ENCODE measurements at places on chromosomes 2 and 18.
A peak's percentile ranks its signal among the peaks of the same experiment; 100 is the strongest.

DNA sequence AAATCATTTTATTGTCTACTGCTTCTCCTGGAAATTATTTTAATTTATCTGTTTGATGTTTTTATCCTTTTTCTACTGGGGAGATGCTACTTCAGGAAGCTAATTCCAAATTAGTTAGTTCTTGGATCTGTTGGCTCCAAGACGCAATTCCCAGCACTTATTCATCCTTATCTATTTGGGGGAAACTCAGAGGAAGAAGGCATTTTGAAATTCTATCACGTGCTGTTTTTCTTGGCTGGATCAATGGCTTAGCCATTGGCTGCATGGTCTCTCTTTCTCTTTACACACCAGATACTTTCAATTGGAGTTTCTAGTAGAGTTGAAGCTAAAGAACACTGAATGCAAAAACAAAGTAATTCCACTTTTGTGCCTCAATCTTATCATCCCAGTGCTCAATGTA, 98.3 kb downstream of the RAPGEF4 start:
- DNase-seq, result no peak

DNA sequence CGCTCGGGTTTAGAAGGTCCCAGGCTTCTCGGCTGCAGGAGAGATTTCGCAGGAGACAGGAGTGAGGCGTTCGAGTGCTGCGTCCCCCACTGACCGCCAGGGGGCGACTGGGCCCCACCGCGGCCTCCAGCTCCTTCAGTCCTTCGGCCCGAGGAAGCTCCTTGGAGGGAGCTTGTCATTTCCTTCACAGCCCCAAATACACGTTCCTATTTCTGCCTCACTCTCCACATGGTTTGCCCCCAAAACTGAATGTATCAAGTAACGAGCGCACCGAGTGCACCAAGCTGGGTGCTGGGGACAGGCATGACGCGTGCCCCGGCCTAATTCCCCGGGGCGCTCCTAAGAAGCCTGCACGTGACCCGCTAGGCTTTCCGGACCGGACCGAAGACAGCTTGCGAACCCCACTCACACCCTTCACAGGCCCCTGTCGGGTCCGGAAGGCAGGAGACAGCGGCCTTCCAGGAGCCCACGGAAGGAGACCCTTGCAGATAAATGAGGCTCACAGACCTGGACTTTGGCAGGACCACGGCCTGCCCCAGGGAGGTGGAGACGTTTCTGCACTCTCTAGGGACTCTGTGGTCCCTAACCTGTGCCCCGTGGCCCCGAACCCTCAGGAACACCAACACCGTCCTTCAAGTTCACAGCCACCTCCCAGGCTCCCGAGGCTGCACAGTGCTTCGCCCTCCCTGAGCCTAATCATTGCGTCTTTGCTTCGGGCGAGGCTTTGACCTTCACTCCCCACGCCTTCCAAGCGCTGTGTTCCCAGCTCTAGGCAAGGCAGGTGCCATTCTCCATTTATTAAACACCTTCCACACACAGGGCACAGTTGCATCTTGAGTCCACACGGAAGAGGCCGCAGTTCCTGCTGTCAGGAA, 13.0 kb upstream of the FAHD2A start:
- DNase-seq, result no peak

- DNase-seq, result no peak
Observed at GRCh38 chr2:111710085-111710484, 173.9 kb downstream of the ANAPC1 start.

DNA sequence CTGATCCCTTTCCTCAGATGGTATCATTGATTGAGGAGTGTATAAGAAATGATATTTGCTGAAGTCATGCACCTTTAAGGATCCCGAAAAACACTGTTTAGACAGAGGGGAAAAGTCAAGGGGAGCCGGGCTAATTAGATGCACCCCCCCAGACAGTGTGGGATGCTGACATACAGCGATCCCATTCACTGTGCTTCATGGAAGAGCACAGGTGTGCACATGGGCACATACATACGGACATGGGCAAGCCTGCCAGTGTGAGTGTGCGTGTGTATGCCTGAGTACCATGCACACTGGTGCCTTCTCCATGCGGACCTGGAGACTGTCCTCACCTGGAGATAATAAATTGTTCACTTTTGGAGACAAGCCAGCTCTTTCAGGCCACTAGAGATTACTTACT, 22.6 kb downstream of the MEIS1 start:
- DNase-seq, result no peak

DNA sequence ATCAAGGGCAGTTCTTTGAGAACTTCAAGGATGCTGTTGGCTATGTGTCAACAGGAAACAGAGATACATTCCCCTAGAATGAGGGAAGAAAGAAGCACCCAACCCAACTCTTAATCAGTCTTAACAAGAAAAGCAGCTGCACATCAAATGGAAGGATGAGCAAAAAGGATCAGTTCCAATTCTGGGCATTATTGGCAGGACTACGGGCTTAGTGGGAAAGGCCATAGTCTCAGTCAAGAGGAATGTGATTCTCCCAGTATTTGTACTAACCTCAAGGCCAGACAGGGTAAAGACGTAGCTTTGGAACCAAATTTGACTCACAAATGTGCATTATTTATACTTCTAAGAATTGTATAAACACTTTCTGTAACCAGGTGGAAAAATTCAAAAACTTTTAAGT, 18.2 kb downstream of the BMP10 start:
- DNase-seq, result no peak

GRCh38 chr2:128473175-128474035, 154.7 kb upstream of the HS6ST1 start:
- DNase-seq, result peak; percentile 23

GRCh38 chr2:138277062-138277461, 224.5 kb upstream of the SPOPL start:
- no peak for DNase-seq

DNA sequence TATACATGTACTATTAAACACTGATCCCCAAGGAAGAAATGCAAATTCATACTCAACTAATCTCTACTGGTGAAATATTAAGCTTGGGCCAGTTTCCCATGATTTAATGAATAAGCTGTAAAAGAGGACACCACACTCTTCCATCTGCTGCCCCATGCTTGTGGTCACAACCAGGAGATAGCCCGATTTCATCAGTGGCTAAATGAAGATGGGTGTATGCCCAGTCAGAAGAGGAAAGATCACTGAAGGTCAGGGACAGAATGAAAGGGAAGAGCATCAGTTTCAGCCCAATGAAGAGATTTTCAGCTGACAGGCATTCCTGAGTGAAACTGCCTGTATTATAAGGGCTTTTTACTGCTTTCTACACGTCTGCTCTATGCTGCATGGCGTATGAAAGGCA, 103.5 kb downstream of the KCNS3 start:
- no peak for DNase-seq

DNA sequence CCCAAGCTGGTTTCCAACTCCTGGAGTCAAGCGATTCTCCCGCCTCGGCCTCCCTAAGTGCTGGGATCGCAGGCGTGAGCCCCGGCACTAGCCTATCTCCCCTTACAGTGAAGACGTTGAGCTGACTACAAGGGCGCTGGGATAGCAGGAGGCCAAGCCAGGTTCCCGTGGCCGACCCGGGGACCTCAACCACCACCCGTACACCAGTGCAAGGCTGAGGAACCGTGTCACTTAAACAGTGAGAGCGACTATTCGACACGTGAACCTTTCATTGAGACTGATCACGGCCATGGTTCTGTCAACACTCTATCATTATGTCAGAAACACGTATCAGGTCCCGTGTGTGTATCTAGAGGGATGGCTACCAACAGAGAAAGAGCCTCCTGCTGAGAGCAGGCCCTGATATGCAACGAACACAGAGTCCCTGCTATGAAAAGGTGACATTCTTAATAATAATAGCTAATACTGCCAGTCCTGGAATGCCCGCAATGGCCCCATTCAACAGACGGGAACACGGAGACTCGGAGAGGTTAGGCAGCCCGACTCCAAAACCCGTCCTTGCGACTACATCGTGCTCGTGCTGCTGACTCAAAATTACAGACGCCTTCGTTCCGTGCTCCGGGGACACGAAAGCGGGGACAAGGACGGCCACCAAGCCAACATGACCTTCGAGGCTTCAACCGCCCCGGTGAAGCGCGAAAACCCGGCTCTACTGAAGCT, 833 bp downstream of the AFG3L2 start:
- DNase-seq, result peak; percentile 6

DNA sequence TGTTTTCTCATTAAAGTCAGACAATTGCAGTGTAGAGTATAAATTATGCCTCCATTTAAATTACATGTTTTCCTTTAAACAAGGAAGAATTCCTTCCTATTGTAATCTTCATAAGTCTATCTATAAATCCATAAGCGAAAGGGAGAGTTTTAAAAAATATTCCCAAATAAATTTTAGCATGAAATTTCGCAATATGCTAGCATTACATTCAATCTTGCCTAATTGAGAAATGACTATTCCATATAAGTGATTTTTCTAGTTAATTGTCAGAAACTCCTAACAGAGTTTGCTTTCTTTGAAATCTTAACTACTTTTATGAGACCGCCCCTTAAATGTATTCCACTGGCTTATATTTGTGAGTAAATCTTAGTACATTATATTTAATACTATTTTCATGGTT, 133.1 kb upstream of the CRIM1 start:
- DNase-seq, result no peak

- no peak for DNase-seq
Observed at GRCh38 chr2:239300871-239301735, 99.7 kb downstream of the HDAC4 start.

- peak; percentile 1 for DNase-seq
Observed at GRCh38 chr2:31812051-31812798, 198.6 kb downstream of the MEMO1 start.

GRCh38 chr2:98405301-98405700, 39.4 kb upstream of the INPP4A start:
- no peak for DNase-seq

DNA sequence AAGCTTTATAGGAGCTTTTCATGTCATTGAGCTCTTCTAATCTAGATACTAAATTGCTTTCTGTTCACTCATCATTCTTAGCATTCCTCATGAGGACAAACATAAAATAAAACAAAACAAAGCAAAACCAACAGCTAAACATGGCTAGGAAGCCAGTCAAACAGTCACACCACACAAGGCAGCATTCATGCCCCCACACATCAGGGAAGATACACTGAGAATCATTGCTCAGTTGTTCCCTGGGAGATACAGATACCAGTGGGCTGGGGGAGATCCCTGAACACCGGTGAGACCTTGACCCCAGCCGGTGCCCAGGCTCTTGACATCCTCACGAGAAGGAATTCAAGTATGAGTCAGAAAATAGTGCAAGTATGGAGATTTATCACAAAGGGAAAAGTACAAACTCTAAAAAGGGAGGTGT, 177.9 kb upstream of the ARL4C start:
- no peak for DNase-seq

DNA sequence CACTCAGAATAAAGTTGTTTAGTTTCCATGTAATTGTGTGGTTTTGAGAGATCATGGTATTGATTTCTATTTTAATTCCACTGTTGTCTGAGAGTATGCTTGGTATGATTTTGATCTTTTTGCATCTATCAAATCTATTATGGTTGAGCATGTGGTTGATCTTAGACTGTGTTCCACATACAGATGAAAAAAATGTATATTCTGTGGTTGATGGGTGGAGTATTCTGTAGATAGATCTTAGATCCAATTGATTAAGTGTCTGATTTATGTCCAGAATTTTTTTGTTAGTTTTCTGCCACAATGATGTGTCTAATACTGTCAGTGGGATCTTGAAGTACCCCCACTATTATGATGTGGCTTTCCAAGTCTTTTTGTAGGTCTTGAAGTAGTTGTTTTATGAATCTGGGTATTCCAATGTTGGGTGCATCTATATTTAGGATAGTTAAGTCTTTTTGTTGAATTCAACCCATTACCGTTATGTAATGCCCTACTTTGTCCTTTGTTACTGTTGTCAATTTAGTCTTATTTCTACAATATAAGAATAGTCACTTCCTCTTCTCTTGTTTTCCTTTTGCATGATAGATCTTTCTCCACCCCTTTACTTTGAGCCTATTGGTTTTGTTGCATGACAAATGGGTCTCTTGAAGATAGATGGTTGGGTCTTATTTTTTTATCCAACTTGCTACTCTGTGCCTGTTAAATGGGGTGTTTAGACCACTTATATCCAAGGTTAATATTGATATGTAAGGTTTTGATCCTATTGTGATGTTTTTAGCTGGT, 101.8 kb downstream of the TRABD2A start:
- no peak for DNase-seq

- DNase-seq, result no peak
Observed at GRCh38 chr2:160564591-160564990, 71.0 kb upstream of the RBMS1 start.

GRCh38 chr2:205764270-205764746, 82.0 kb downstream of the NRP2 start:
- DNase-seq, result no peak

- no peak for DNase-seq
Observed at GRCh38 chr2:2244508-2244907, 86.6 kb downstream of the MYT1L start.

DNA sequence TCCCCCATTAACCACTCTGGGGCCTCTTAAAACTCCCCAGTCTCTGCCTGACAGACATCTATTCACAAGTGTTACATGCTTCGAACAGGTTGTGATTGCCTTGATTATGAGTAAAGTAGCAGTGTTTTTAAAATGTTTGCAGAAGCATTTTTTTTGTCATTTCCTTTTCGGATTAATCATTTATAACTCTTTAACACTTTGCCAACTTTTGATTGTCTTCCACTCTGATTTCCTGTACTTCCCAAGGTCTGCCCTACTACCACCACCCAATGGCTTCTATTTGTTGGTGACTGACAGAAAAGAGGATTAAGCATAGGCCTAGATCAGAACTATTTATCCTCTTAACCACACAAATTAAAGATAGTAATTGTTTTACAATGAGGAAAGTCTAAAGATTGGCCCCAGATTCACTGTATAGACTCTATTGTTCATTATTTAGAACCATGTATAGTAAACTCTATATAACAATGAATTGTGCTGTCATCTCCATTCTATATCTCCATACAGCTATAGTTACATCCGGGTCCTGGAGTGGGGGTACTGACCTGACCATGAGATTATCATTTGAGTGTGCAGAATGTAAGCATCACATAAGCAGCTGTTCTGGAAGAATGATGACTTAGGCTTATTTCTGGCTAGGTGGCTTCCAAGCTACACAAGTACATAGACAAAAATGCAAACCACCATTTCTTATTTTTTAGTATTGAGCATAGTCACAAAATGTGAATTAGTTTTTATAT, 110.3 kb upstream of the RBMS1 start:
- DNase-seq, result no peak

GRCh38 chr2:71358931-71359671, 27.5 kb downstream of the ZNF638 start:
- DNase-seq, result no peak

GRCh38 chr18:48580066-48580465, 41.2 kb downstream of the CTIF start:
- DNase-seq, result no peak

DNA sequence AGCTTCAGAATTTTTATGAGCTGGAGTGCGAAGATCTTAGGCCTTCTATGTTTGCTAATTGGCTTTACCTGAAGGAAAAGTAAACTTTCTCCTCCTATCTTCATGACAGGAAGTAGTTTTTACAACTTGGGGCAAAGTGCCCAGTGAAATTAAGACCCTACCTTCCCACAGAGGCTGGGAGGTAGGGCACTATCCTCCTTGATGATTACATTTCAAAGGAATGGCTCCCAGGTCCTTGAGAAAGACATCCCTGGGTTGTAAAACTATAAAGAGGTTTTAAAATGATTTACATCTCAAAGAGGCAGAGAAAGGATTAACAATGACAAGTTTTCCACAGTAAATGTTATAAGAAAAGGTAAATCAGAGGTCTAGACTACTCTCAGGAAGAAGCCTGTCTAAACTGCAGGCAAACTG, 155.8 kb downstream of the CDH7 start:
- DNase-seq, result no peak

GRCh38 chr2:224793946-224794345, 77.8 kb upstream of the CCDC195 start:
- no peak for DNase-seq

Data from activated CD4-positive, alpha-beta T cell treated with anti-CD3 and anti-CD28 coated beads, Interleukin-2, amount 50 U/mL, for 24 hours (primary cell).